ENCODE measurements at places on chromosomes 1 and 21. TPM values are rescaled to one million over a fixed set of nuclear protein-coding genes. Genes with fewer than 3 reads are reported as not detected.

The LAMB3 gene
- 2.4 TPM for total RNA-seq

The CCDC185 gene
- not detected for total RNA-seq

The SLAMF9 gene
- total RNA-seq = not detected

The LCE1C gene
- total RNA-seq = not detected

The RGSL1 gene
- total RNA-seq = not detected

The NBPF10 gene
- total RNA-seq = 0.82 TPM

The RHEX gene
- total RNA-seq = not detected

The MXRA8 gene
- 0.29 TPM for total RNA-seq

The SIM2 gene
- not detected for total RNA-seq

Measured in activated CD8-positive, alpha-beta memory T cell treated with anti-CD3 and anti-CD28 coated beads for 36 hours (primary cell).